Transverse colon (tissue), 4 donors: ENCODE measurements at places on chromosomes 6 and 20. TPM values are rescaled to one million over a fixed set of nuclear protein-coding genes. Genes with fewer than 3 reads are reported as not detected.

GRCh38 chr20:42875581-42875980, 314.1 kb downstream of the PTPRT start:
- DNase-seq, result no peak
- no peaks in the 10 kb centered on the region for H3K4me1 ChIP-seq
- no peaks in the 10 kb centered on the region for H3K27me3 ChIP-seq

DNA sequence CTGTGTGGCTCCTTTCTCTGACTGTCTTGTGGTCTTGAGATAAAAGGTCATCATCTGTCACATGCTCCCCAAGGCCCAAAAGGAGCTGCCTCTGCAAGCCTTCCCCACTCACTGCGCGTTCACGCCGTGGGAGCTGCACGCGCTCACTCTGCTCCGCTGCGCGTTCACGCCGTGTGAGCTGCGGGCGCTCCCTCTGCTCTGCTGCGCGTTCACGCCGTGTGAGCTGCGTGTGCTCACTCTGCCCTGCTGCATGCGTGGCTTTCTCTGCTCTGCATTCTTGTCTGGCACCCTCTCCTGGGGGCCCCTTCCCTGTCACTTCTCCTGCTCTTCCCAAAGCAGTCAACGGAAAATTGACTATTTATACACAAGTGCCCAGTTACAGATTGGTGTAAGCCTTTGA, 42.5 kb downstream of the PSMB1 start:
- no peaks in the 10 kb centered on the region for H3K36me3 ChIP-seq
- H3K27ac ChIP-seq, result no peak overlapping the region
- peaks cover 5% of the 10 kb centered on the region for H3K27me3 ChIP-seq
- no peak for DNase-seq

The HRH3 gene
- total RNA-seq, result not detected

GRCh38 chr20:13494019-13494418, 144.7 kb downstream of the TASP1 start:
- H3K36me3 ChIP-seq, result no peaks in the 10 kb centered on the region
- H3K27me3 ChIP-seq, result no peaks in the 10 kb centered on the region
- no peak overlapping the region for H3K4me3 ChIP-seq
- H3K4me1 ChIP-seq, result peaks cover 8% of the 10 kb centered on the region
- DNase-seq, result no peak
- H3K27ac ChIP-seq, result no peak overlapping the region

The ABHD16B gene
- total RNA-seq, result not detected

DNA sequence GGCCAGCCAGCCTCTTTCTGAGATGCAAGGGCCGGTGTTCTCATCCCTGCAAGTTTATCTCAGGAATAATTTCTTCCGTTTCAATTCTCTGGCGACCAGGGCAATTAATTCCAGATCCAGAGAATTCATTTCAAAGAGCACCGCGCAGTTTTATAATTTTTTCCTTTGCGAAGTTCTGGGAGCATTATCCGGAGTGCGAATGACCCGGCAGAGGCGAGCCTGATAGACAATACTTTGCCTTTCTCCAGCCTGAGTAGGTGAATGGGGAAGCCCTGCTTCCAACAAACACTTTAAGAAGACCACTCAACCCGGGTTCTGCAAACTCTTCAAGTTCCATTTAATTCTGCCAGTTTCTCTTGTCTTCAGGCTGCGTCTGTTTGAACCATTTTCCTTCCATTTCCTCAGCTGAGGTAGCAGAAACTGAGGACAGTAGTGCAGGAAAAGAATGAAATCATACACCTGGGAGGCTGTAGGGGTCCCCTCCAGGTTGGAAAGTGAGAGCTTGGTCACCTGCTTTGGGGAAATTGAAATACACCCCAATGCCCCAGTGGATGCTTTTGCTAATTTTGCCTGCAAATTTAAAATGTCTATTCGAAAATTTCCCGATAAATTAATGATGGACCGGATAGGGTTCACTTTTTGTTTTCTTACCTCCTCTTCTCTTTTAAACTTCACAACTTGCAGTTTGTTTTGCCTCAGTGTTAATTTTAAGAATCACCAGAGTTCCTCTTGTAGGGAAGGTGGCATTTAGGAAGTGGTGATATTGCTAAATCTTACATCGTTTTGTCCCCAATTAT, 1.1 kb downstream of the VGLL2 start:
- peaks cover 100% of the 10 kb centered on the region for H3K27me3 ChIP-seq
- no peak overlapping the region for H3K4me3 ChIP-seq
- no peaks in the 10 kb centered on the region for H3K36me3 ChIP-seq
- no peak for DNase-seq

- H3K27ac ChIP-seq, result no peak overlapping the region
- H3K4me3 ChIP-seq, result no peak overlapping the region
- no peak for DNase-seq
- peaks cover 6% of the 10 kb centered on the region for H3K4me1 ChIP-seq
- no peaks in the 10 kb centered on the region for H3K27me3 ChIP-seq
These were observed 46.5 kb downstream of the NFATC2 start for GRCh38 chr20:51495921-51496545.

- H3K27me3 ChIP-seq, result no peaks in the 10 kb centered on the region
- peak within 1 kb of the TSS; percentile 45 for H3K27ac ChIP-seq
- DNase-seq, result peak; percentile 68
- H3K4me3 ChIP-seq, result peak within 1 kb of the TSS; percentile 35
These were observed at the start of gene BTBD3 for GRCh38 chr20:11917663-11918062. Gene BTBD3 (plus strand): TSS chr20:11917893. CDS start chr20:11918276, 383 bp downstream.

GRCh38 chr20:14817101-14817500, 479.7 kb upstream of the FLRT3 start:
- H3K4me1 ChIP-seq, result no peaks in the 10 kb centered on the region
- DNase-seq, result no peak
- H3K4me3 ChIP-seq, result no peak overlapping the region

DNA sequence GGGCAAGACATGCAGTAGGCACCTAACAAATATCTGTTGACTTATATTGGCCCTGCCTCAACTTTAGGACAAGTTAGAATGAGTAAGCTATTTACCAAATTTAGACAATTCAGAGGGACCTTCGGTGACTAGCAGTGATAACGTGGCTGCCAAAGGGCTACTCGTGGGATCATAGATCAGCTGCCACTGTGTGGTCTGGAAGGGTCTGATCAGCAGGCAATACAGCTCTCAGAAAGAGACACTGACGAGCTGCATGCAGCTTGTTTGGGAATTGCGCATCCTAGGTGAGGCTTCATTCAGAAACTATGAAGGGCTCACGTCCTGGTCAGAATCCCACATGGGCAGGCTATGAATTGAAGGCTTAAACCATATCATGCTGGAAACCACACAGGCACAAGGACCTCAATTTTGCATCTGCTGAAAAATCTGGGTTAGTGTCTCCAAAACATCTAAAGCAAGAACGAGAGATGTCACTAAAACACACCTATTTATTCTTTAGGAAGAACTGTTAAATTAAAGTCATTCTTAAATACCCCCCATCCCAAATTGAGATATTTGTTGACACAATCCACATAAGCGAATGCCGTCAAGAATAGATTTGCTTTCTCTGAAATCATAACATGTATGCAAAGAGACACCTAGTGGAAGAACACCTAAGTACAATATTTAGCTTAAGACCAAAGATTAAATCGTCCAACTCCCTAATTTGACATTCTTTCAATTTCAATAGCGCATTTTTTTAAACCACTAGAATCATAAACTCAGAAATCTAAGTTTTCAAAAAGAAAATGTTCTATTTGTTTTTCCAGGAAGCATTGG, 79.6 kb downstream of the IPCEF1 start:
- no peaks in the 10 kb centered on the region for H3K36me3 ChIP-seq
- peaks cover 9% of the 10 kb centered on the region for H3K4me1 ChIP-seq
- H3K27ac ChIP-seq, result no peak overlapping the region
- H3K4me3 ChIP-seq, result no peak overlapping the region
- no peaks in the 10 kb centered on the region for H3K27me3 ChIP-seq

The E2F3 gene
- total RNA-seq, result 4.8 TPM

DNA sequence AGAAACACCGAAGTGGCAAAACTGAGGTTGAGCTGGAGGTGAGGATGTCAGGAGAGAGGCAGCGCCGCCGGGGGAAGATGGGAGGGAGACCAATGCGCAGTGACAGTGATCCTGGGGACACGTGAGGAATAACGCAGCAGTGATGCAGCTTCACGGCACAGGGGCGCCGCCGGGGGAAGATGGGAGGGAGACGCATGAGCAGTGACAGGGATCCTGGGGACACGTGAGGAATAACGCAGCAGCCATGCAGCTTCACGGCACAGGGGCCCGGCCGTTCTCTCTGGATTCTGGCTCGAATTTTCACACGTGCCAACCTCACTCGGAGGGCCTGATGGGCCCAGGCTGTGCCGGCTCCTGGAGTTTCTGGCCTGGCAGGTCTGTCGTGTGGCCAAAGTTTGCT, 94.7 kb downstream of the SMOC2 start:
- no peak overlapping the region for H3K4me3 ChIP-seq
- no peak for DNase-seq
- no peaks in the 10 kb centered on the region for H3K27me3 ChIP-seq

GRCh38 chr6:132359886-132360285, 41.4 kb downstream of the MOXD1 start:
- H3K4me3 ChIP-seq, result no peak overlapping the region
- no peaks in the 10 kb centered on the region for H3K36me3 ChIP-seq
- no peak for DNase-seq

The EMILIN3 gene
- total RNA-seq, result 1.1 TPM

- H3K27ac ChIP-seq, result no peak overlapping the region
- H3K4me3 ChIP-seq, result no peak overlapping the region
- no peaks in the 10 kb centered on the region for H3K4me1 ChIP-seq
- no peaks in the 10 kb centered on the region for H3K27me3 ChIP-seq
- peak; percentile 13 for DNase-seq
- H3K36me3 ChIP-seq, result no peaks in the 10 kb centered on the region
These were observed 96.1 kb downstream of the NUS1 start for GRCh38 chr6:117771403-117771802.

The RAMACL gene
- total RNA-seq, result 1.2 TPM

DNA sequence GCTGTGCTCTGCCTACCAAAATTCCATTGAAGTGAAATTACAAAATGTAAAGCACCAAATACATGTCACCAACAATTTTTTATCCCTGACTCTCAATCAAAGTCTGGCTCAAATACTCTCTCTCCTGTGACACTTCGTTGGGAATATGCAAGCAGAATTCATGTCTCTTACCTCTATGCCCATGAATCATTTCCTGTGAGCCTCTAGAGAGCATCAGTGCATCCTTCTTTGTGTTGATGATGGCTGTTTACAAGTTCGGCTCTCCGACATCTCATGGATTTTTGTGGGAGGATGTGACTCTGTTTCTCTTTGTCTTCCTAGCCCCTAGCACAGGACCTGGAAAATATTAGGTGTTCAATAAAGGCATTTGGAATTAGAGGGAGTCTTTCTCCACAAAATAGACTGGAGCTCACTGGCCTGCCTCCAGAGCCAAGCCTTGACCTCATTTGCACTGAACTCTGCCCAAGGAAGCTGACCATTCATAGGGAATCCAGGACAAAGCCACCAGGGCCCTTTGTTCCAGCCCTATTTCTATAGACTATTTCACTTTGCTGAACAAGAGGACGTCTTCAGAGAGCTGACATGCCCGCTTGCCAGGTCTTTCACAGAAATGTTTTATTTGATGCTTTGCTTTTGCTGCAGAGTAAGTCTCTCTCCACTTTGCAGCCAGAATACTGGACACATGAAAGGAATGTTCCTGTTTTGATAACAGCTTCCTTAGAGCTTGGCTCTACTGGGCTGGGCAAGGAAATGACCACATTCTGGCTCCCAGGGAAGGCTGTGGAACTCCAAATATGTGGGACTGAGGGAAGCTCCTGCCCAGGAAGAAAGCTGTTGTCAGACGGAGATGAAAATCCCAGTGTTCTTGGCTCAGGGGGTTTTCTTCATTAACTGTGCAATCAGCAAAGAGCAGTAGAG, 194.5 kb upstream of the CDYL start:
- no peaks in the 10 kb centered on the region for H3K4me1 ChIP-seq
- H3K27me3 ChIP-seq, result no peaks in the 10 kb centered on the region

DNA sequence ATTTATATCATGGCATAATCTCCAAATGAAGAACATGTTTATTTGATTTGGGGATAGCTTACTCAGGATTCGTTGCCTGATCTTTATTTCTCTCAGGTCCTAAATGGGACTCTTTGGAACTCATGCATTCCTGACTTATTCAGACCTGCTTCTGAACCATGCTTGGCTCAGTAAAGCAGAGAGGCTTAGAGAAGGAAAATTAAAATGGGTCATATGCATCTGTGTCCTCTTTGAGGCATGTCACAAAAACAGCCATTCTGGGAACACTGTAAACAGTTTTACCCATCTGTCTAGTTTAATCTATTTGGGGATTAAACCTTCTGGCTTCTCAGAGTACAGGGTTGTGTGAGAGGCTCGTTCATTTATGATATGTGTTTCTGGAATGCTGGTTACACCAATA, 1017.3 kb downstream of the KIF16B start:
- no peaks in the 10 kb centered on the region for H3K4me1 ChIP-seq
- H3K27ac ChIP-seq, result no peak overlapping the region
- no peak for DNase-seq
- no peaks in the 10 kb centered on the region for H3K36me3 ChIP-seq

- DNase-seq, result no peak
- H3K36me3 ChIP-seq, result no peaks in the 10 kb centered on the region
- no peaks in the 10 kb centered on the region for H3K4me1 ChIP-seq
- no peak overlapping the region for H3K4me3 ChIP-seq
- no peaks in the 10 kb centered on the region for H3K27me3 ChIP-seq
- no peak overlapping the region for H3K27ac ChIP-seq
These were observed 304.7 kb upstream of the RGS17 start for GRCh38 chr6:153435787-153436186.

DNA sequence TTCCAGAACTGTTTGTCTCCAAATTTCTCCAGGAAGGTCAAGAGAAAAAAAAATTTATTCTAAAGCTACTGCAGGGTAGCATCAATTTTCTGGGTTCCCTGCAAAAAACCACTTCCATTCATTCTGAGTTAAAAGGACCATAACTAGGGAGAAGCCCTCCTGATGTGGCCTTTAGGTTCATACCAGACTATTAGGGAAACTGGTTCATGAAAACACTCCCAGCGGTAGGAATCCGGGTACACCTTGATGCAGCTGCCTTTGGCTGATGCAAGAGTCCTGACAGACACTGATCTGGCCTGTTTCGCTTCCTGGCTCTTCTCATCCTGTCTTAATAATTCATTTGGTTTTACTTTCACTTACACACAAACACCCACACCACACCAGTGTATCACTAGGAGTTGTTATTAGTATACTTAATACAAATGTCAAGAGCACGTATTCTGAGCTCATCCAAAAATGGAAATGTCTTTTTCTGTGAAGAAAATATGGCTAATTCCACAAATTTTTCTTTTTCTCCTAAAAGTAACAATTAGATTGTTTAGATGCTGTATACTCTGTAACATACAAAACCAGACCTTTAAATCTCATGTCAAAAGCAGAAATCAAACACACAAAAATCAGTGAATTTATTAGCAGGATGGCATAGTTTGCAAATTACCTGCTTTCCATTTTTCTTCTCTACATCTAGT, 38.4 kb upstream of the ARHGAP18 start:
- H3K27me3 ChIP-seq, result no peaks in the 10 kb centered on the region
- no peaks in the 10 kb centered on the region for H3K4me1 ChIP-seq
- peak; percentile 50 for DNase-seq
- no peak overlapping the region for H3K4me3 ChIP-seq
